ENCODE measurements at places on chromosomes 5 and 9.

DNA sequence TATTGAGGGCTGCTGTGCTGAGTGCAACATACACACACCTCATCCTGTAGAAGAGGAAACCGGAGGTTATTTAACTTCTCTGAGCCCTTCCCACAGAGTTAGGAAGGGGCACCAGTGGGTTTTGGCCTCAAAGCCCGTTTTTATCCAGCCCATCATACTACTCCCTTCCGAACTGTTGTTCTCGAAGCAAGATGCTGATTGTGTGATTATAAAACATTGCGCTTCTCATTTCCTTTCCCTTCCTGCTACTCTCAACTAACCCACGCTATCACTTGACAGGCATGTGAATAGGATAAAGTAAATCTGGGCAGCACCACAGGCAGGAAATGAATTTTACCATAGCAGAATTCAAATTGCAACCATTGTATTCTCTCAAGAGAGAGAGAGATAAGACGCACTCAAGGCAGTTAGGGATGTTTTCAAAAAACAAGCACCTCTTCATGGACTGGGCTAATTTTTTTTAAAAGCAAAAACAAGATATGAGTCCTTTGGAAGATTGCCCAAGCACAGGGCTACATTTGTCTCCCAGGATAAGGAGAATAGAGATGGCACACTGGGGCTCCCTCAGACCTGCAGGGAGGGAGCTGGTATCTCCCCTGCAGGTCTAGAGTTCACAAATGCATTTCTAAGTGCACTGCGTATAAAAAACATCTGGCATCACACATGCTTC lies 52.6 kb downstream of the GNA14 start:
- DNase-seq = no peak

GRCh38 chr9:2622461-2623287 lies 1.1 kb downstream of the VLDLR start:
- no peak for DNase-seq

DNA sequence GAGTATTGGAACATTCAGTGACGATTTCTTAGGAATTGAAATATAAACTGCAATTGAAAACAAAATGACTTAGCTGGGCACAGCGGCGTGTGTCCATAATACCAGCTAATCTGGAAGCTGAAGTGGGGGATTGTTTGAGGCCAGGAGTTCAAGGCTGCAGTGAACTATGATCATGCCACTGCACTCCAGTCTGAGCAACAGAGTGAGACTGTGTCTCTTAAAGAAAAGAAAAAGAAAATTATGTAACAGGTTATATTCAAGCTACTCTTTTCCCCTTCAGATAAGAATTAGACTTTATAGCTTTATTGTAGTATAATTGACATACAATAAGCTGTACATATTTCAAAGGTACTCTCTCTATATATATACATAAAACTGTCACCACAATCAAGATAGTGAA lies 6.4 kb downstream of the SLC26A2 start:
- DNase-seq = no peak

DNA sequence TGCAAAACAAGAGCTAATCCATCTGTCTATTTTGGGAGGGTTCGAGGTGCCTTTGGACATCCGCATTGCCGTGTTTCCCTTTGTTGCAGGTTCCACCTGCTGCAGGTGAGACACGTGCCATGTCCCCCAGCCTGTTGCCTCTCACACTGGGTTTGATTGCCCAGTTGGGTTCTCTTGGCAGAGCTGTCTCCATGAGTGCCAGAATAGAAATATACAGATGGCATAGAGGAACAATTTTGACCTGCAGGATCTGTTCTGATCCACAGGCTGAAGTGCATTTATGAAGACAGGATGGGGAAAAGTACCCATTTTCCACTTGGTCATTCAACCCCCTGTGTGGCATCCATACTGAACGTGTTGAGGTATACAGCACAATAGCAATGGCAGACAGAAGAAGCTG lies 178.1 kb downstream of the SGCD start:
- DNase-seq = no peak

- no peak for DNase-seq
These were observed 122.3 kb downstream of the MTRR start for GRCh38 chr5:7991125-7991821.

DNA sequence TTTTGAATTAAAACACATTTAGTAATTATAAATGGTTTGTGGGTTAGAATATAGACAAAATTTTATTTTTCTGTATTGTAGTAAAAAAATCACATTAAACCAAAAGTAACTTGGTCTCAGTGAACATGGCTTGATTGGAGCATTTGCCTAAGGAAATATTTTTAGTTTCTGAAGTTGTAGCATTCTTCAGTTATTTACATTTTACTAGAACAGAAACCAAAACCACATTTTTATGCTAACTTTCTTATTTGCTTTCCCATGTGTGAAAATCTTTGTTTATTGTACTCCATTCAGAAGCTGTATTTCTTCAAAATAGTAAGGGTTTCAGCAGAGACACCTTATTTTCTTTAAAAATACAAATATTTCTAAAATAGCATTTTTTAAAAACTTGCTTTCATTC lies 129.9 kb downstream of the SGCD start:
- DNase-seq = no peak

DNA sequence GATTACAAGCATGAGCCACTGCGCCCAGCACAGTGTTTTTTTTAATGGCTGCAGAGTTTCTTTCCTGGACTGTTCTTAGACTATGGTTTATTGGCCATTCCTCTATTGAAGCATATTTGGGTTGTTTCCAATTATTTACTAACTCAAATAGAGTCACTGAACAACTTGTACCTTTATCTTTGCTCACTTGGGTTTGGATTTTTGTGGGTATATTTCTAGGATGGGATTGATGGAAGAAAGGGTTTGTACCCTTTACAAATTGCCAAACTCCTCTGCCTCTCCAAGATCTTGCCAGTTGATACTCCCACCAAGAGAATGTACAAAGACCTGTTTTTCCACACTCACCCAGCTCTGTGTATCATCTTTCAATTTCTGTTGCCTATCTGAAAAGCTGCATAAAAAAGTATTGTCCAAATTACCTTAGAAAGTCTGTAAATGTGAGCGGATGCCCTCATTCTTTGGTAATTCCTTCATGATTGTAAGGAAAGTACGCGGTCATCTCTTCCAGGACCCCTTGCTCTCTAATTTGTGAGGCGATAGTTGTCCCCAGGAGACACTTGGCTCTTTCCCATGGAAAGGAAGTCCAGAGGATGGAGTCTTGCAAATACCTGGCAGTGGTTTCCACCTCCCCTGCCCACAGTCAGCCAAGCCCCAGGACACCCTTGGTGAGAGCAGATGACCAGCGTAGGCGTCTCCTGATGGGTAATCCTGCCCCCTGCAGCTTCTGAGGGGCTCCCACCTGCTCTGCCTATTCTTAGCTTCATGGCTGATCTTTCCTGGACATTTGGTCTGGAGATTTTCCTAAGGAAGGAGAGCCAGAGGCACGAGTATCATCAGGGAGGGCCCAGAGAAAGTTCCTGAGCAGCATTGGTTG lies 33.0 kb downstream of the ARHGEF37 start:
- no peak for DNase-seq

- DNase-seq = no peak
These were observed 22.2 kb downstream of the TNFSF8 start for GRCh38 chr9:114908104-114908622.

- DNase-seq = no peak
These were observed 86.0 kb downstream of the KCNT1 start for GRCh38 chr9:135787776-135788575.

DNA sequence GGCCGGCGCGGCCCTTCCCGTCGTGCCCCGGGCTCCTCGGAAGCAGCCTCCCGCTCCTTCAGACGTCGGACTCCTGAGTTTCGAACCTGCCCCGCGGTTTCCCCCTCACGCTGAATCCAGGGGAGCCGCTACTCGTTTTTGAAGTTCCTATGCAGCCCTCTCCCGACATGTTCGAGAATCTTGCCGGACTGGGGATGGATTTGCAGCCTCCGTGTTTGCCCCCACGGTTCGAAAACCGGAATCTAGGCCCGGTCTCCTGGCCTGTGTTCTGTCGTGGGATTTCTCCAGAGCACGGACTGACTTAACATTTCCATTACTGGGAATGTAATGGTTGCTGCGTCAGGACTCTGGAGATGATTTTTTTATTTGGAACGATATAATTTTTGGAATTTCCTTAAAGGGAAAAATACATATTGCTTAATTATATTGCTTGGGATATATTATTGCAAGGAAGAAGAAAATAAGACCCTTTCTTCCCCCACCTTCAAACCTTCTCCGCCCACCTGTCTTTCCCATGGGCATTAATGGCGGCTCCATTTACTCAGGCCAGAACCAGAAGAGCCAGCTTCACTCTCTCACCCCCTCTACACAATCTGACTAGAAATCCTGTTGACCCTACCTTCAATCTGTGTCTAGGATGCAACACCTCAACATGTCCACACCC lies 8.5 kb upstream of the MGAT1 start:
- DNase-seq = no peak

- DNase-seq = no peak
These were observed 25.5 kb downstream of the OLFML2A start for GRCh38 chr9:124802426-124802825.

- DNase-seq = no peak
These were observed 17.6 kb upstream of the UNC5A start for GRCh38 chr5:176792655-176793342.

- DNase-seq = peak; percentile 83
These were observed 70.4 kb downstream of the MVB12B start for GRCh38 chr9:126397056-126397455.

DNA sequence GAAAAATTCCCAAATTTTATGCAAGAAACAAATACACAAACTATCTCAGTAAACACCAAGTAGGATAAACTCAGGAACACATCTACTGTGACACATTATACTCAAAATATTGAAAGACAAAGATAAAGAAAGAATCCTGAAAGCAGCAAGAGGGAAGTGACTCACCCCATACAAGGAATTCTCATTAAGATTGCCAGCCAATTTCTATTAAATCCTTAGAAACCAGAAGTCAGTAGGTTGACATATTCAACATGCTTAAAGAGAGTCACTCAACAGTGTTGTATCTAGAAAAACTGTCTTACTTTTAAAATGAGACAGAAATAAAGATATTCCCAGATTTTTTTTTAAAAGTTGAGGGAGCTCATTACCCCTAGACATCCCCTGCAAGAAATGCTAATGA lies 15.5 kb downstream of the SPATA31E1 start:
- DNase-seq = no peak

DNA sequence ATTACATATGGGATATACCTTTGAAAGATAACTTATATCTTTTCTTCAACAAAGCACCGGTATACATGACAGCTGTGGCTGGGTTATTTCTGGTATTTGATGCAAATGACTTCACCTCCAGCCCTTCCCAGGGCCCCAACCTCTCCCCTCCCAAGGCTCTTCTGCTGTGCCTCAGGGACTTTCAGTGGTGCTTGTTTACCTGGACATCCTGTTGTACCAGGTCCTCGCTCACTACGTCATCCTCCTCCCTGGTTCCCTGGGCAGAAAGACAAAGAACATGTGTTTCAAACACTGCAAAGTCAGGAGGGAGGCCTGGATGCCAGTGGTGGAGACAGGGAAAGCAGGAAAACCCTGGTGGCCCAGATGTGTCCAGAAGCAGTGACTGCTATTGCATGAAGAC lies 23.4 kb downstream of the ANXA6 start:
- DNase-seq = no peak

Measured in activated effector memory CD4-positive, alpha-beta T cell treated with anti-CD3 and anti-CD28 coated beads, Interleukin-2, amount 50 U/mL, for 16 hours (primary cell).